ENCODE measurements at places on chromosomes 6 and 20.

- no peak for DNase-seq
Measured at GRCh38 chr6:155521719-155522118, 66.1 kb upstream of the NOX3 start.

DNA sequence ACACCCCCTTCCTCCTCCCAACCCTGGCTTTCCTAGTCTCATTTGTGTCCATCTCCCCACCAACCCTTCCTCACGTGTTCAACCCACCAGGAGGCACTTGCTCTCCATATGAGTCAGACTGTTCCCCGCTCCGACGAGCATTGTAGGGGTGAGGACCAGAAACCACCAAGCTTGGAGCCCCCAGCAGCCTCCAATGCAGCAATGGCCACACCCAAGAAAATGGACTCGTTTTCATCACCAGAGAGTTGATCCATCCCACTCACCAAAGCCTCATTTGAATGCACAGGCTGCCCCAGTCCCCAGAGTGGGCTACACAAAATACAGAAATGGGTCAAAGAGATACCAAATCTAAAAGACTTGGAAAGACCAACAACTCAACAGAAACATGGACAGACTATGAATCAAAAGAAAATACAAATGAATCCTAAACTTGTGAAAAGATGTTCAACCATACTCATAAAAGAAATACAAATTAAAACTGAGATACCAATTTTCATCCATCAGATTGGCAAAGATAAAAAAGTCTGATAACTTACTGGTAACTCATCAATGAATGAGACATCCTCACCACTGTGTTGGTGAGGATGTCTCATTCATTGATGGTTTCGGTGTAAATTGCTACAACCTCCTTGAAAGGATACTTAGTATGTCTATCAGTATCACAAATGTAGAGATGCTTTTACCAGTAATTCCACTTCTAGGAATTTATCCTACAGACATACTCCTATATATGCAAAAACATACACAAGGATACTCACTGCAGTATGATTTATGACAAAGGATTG is 68.1 kb downstream of the TRERF1 start:
- no peak for DNase-seq

DNA sequence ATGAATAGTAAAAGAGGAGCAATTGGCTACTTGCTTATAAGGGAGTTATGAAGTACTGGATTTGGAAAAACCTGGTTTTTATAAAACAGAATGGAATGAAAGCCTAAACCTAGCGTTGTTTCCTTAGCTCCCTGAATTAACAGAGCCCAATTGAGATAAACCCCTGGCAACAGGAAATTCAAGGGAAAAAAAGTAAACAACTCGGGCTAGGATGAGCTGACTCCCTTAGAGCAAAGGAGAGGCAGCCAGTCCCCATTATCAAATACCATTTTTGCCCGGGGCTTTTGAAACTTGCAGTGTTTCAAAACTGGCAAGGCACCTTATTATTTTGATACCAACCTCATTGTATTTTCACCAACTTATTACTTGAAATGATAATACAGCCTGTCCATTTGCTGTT is 587.5 kb downstream of the CD109 start:
- DNase-seq = no peak

DNA sequence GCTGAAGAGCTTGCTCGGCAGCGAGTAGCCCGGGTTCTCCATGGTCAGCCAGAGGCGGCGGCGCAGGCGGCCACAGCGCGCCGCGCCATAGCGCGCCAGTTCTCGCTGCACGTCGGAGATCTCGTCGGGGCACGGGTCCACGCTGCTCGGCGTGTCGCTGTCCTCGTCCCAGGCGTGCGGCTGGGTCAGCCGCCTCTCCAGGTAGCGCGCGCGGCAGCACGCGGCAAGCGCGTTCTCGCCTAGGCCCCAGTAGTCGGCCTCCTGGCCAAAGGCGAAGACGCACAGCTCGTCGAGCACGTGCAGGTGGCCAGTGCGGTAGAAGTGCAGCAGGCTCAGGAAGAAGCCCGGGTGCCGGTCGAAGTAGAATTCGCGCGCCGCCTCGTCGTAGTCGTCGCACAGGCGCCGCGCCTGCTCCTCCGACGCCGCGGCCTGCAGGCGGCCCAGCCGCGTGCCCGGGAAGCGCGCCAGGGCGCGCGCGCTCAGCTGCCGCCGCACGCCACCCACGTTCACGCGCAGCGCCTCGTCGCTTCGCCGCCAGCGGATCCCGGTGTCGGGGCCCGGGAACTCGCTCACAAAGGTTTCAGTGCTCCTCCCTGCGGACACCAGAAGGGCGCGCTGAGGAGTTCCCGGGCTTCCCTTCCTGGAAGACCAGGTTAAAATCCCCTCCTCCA is 2.7 kb downstream of the KCNS1 start:
- no peak for DNase-seq

- DNase-seq = no peak
Measured at GRCh38 chr20:60558486-60558885, 600.3 kb downstream of the CDH26 start.
